ENCODE measurements at places on chromosomes 7 and 10.

DNA sequence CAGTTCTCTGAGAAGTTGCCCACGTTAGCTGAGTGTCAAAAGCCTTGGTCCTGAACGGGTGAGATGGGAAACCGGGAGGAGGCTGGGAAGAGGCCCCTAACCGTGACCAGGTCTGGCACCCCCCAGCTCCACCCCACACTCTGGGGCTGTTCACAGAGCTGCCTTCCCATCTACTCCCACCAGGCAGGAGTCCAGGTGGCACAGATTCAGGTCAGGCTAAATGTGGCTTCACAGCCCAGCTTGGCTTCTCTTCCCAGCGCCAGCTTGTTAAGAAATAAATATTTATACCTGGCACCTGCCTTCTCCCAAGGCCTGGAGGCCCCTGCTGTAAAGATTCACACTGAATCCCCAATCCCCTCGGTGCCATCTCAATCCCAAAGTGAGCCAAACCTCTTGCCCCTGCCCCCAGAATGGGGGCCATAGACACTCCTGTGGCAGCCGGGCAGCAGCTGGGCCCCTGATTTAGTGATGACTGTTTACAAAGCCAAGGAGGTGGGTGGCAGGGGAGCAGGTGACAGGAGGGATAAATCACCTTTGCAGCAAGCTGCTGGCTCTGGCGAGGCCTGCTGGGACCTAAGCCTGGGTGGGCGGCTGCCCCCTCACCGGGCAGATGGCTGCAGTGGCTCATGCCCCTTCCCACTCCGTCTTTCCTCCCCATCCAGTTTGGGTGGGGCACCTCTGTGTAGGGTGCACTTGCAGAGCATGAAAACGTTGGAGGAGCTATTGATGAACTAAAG lies 72.5 kb downstream of the GOLGA7B start:
- no peak for DNase-seq
- no peak overlapping the region for H3K4me3 ChIP-seq
- H3K4me1 ChIP-seq: no peaks in the 10 kb centered on the region
- H3K27me3 ChIP-seq: peaks cover 47% of the 10 kb centered on the region
- H3K36me3 ChIP-seq: no peaks in the 10 kb centered on the region

- H3K4me3 ChIP-seq: no peak overlapping the region
- H3K27me3 ChIP-seq: no peaks in the 10 kb centered on the region
- H3K27ac ChIP-seq: no peak overlapping the region
Observed at GRCh38 chr10:59027975-59028655, 148.3 kb upstream of the PHYHIPL start.

GRCh38 chr7:27992097-27992496 lies 188.5 kb downstream of the JAZF1 start:
- DNase-seq: no peak
- peaks cover 33% of the 10 kb centered on the region for H3K4me1 ChIP-seq
- H3K36me3 ChIP-seq: peaks cover 3% of the 10 kb centered on the region

GRCh38 chr7:146956321-146956720 lies 839.7 kb downstream of the CNTNAP2 start:
- H3K36me3 ChIP-seq: no peaks in the 10 kb centered on the region
- peaks cover 16% of the 10 kb centered on the region for H3K4me1 ChIP-seq
- DNase-seq: no peak
- H3K4me3 ChIP-seq: no peak overlapping the region
- H3K27me3 ChIP-seq: no peaks in the 10 kb centered on the region
- H3K27ac ChIP-seq: no peak overlapping the region

DNA sequence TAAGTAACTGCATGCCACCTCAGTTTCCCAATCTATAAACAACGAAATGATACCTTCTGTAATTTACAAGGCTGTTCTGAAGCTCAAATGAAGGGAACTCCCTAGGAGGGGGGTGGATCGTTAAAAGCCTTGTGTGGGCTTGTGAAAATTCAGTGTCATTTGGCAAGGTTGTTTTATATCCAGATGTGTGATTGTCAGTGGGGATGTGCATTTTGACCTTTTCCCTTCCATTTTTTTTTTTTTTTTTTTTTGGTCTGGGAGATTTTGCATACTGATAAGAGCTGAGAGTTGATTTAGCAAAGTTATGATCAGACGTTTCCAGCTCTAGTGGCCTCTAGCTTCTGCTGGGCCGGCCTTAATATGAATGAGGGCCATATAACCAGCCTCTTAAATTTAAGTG lies 22.8 kb downstream of the CREB5 start:
- no peak for DNase-seq
- H3K4me3 ChIP-seq: no peak overlapping the region
- no peak overlapping the region for H3K27ac ChIP-seq
- no peaks in the 10 kb centered on the region for H3K36me3 ChIP-seq

- DNase-seq: no peak
- no peaks in the 10 kb centered on the region for H3K4me1 ChIP-seq
Observed at GRCh38 chr10:90612276-90612675, 245.6 kb downstream of the HTR7 start.

DNA sequence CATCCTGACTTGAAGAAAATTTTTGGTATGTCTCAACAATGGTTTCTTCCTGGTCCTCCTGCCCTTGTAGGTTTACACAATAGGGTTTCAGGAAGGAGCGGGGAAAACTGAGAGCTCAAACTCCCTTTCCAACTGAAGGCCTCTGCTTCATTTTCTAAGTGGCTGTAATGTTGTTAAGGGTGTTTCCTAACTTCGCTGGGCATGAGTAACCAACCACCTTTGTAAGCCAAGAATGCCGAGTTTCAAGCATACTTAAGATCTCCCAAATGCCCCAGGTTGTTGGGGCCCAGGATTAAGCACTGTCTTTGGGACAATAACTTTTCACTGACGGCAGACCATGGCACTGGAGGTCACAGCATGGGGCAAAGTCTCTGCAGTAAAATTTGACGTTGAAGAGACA lies 33.6 kb upstream of the DRGX start:
- no peaks in the 10 kb centered on the region for H3K27me3 ChIP-seq
- H3K4me1 ChIP-seq: no peaks in the 10 kb centered on the region
- H3K4me3 ChIP-seq: no peak overlapping the region
- H3K36me3 ChIP-seq: peaks cover 7% of the 10 kb centered on the region
- H3K27ac ChIP-seq: no peak overlapping the region
- no peak for DNase-seq

DNA sequence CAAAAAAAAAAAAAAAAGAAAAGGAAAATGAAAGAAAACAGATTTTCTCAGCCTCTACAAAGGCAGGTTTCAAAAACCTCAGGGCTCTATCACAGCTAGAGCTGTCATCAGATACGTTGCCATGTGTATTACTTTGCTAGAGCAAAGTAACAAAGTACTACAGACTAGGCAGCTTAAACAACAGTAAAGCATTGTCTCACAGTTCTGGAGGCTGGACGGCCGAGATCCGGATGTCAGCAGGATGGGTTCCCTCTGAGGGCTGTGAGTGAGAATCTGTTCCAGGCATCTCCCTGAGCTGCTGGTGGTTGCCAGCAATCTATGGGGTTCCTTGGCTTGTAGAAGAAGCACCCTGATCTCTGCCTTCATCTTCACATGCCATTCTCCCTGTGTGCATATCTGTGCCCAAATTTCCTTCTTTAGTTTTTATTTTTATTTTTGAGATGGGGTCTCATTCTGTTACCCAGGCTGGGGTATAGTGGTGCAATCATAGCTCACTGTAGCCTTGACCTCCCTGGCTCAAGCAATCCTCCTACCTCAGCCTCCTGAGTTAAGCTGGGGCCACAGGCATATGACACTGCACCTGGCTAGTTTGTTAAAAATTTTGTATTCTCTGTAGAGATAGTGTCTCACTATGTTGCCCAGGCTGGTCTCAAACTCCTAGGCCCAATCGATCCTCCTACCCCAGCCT lies 48.9 kb upstream of the KDM7A start:
- H3K36me3 ChIP-seq: no peaks in the 10 kb centered on the region
- H3K27me3 ChIP-seq: peaks cover 25% of the 10 kb centered on the region
- H3K27ac ChIP-seq: no peak overlapping the region
- DNase-seq: no peak

- no peak for DNase-seq
- H3K4me3 ChIP-seq: no peak overlapping the region
- no peaks in the 10 kb centered on the region for H3K27me3 ChIP-seq
- peaks cover 2% of the 10 kb centered on the region for H3K36me3 ChIP-seq
Observed at GRCh38 chr7:139648941-139649425, 125.5 kb downstream of the CLEC2L start.

GRCh38 chr7:80635998-80636397 lies 2.4 kb upstream of the CD36 start:
- no peak overlapping the region for H3K4me3 ChIP-seq
- H3K27ac ChIP-seq: no peak overlapping the region
- no peaks in the 10 kb centered on the region for H3K27me3 ChIP-seq
- no peaks in the 10 kb centered on the region for H3K36me3 ChIP-seq
- peaks cover 33% of the 10 kb centered on the region for H3K4me1 ChIP-seq

GRCh38 chr7:27142580-27143022 lies 880 bp downstream of the HOXA5 start:
- no peak for DNase-seq
- no peak overlapping the region for H3K27ac ChIP-seq
- H3K36me3 ChIP-seq: no peaks in the 10 kb centered on the region
- H3K4me1 ChIP-seq: peaks cover 8% of the 10 kb centered on the region
- peaks cover 90% of the 10 kb centered on the region for H3K27me3 ChIP-seq

GRCh38 chr7:143954135-143954534 lies 509 bp upstream of the OR2F1 start:
- H3K36me3 ChIP-seq: no peaks in the 10 kb centered on the region
- no peak overlapping the region for H3K27ac ChIP-seq
- DNase-seq: no peak
- no peaks in the 10 kb centered on the region for H3K4me1 ChIP-seq

DNA sequence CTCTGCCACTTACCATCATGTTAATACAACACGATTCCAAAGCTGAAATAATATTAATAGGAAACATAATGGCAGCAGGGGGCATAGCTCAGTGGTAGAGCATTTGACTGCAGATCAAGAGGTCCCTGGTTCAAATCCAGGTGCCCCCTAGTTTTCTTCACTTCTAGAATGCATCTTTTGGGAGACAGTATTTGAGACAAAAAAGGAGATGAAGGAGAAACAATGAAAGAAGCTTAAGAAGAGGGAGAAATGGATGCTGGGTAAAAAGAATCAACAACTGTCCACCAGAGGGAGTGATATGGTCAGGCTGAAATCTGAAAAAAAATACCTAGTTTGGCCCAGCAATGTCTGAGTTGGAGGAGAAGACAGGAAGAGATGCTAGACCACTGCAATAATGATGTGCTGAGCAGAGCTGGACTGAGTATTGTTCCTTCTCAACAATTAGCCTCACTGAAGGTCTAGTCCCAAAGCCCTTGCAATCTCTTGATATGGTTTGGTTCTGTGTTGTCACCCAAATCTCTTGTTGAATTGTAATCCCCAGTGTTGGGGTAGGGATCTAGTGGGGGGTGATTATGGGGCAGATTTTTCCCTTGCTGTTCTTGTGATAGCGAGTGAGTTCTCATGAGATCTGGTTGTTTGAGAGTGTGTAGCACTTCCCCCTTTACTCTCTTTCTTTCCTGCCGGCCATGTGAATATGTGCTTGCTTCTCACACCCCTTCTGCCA lies 48.3 kb downstream of the ZNF783 start:
- H3K27ac ChIP-seq: no peak overlapping the region
- H3K4me1 ChIP-seq: no peaks in the 10 kb centered on the region
- no peaks in the 10 kb centered on the region for H3K36me3 ChIP-seq
- H3K27me3 ChIP-seq: peaks cover 8% of the 10 kb centered on the region
- DNase-seq: peak; percentile 32

DNA sequence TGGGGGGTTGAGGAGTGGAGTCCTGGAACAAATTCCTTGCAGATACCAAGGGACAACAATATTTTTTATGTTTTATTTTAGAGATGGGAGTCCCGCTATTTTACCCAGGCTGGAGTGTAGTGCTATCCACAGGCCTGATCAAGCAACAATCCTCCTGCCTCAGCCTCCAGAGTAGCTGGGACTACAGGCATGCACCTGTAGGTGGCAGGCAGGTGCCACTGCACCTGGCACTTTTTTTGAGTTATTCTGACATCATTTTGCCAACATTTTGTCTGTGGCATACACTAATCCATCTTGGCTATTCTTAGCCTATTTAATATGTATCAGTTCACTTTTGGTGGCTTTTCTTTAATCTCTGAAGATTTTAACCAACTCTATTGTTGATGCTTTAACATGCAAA lies 317.8 kb upstream of the MTPN start:
- no peaks in the 10 kb centered on the region for H3K4me1 ChIP-seq
- no peak overlapping the region for H3K27ac ChIP-seq
- no peak for DNase-seq
- no peak overlapping the region for H3K4me3 ChIP-seq

DNA sequence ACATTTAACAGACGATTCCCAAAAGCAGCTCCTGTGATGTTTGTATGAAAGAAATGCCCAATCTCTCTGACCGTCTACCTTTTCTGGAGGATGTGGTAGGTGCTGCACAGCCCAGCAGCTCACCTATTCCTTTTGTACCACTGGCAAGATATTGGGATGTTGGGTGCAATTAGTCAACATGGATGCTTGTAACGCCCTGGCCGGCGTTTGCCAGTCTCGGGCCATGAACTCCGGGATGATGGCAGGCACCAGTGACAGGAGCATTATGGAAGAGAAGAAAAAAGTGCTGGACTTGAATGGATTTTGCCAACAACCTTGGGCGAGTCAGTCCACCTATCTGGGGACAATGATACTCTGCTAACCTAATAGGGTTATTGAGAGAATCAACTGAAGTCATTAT lies 69.0 kb upstream of the ZNF438 start:
- no peak for DNase-seq
- H3K4me1 ChIP-seq: peaks cover 35% of the 10 kb centered on the region
- H3K4me3 ChIP-seq: no peak overlapping the region
- H3K27me3 ChIP-seq: no peaks in the 10 kb centered on the region
- no peak overlapping the region for H3K27ac ChIP-seq

DNA sequence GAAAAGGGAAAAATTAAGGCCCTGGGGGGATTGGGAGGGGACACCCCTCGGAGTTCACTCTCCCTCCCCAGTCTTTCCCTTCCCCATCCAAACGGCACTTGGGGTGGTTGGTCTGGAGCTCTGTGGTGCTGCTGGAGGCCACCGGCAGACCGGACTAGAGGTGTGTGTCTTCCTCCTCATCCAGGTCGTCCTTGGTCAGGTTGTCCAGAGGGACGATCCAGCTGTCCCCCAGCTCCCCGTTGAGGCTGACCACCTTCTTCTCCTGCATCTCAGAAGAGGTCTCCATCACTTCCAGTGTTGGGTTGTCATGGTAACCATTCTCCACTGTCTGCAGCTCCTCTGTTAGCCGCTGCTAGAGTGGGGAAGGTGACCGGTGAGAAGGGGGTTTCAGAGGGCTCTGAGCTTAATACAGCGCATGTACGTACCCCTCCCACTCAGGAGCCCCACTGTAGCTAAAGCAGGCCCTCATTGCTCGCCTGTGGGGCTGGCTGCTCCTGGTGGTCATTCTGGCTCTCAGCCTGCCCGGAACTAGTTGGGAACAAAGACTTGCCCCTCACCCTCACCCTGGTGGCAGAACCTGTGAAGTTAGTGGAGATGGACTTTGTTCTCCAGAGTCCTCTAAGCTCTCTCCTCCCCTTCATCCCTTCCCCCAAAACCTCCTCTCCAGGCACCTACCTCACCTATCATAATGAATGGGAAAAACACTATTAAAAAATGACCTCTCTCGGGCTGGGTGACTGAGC lies 52.1 kb downstream of the PODXL start:
- H3K27ac ChIP-seq: peak overlapping the region; percentile 29
- no peaks in the 10 kb centered on the region for H3K27me3 ChIP-seq
- H3K4me3 ChIP-seq: no peak overlapping the region
- no peak for DNase-seq

Data from osteocyte (in vitro differentiated cells).